Ovary (tissue), 10 donors: ENCODE measurements at places on chromosomes 7 and 10. TPM values are rescaled to one million over a fixed set of nuclear protein-coding genes. Genes with fewer than 3 reads are reported as not detected.

DNA sequence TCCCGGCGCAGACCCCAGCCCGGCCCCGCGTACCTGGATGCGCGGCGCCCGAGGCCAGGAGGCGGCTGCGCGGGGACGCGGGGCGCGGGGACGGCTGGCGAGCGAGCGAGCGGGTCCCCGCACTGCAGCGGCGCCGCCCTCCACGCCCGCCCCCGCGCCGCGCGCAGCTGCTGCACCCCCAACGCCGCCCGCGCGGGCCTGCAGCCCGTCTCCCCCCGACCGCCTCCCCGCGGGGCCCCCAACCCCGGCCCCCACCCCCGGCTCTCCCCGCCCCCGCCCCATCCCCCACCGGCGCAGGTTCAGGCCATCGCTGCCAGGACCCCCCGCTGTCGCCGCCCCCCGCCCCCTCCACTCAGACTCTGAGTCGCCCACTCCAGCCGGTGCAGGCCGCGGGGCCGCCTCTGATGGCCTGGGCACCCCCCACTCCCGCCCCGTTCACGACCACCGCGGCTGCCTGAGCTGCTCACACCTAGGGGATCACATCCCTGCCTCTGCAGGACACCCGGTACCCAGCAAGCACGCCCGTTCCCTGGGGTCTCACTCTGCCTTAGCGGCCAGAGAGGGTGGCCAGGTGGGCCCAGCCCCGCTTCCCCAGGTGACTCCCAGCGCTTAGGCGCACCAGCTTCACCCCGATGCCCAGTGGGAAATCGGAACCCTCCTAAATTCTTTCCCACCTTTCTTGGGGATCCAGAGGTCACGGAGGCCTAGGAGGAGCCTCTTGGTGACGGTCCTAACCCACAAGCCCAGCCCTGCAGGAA is 13.9 kb upstream of the DNAAF5 start:
- peak overlapping the region; percentile 52 for H3K4me3 ChIP-seq
- H3K4me1 ChIP-seq, result peaks cover 5% of the 10 kb centered on the region
- H3K27me3 ChIP-seq, result no peaks in the 10 kb centered on the region
- no peak overlapping the region for H3K27ac ChIP-seq
- no peaks in the 10 kb centered on the region for H3K36me3 ChIP-seq

DNA sequence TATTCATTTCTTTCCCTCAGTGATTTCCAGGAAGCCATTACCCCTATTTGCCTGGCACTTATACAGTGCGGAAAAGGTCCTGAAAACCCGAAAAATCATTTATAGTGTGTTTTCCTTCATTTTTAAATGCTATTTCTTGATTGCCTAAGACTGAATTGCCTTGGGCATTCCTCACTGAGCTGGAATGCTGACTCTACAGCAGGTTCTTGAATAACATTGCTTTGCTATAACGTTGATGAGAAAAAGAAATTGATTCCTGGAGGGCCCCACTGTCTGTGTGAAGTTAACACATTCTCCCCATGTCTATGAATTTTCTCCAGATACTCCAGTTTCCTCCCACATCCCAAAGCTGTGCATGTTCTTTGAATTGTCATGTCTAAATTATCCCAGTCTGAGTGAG is 308.5 kb downstream of the EXOC4 start:
- no peak for DNase-seq
- H3K4me1 ChIP-seq, result no peaks in the 10 kb centered on the region
- no peaks in the 10 kb centered on the region for H3K27me3 ChIP-seq
- no peaks in the 10 kb centered on the region for H3K36me3 ChIP-seq
- no peak overlapping the region for H3K4me3 ChIP-seq
- H3K27ac ChIP-seq, result no peak overlapping the region

DNA sequence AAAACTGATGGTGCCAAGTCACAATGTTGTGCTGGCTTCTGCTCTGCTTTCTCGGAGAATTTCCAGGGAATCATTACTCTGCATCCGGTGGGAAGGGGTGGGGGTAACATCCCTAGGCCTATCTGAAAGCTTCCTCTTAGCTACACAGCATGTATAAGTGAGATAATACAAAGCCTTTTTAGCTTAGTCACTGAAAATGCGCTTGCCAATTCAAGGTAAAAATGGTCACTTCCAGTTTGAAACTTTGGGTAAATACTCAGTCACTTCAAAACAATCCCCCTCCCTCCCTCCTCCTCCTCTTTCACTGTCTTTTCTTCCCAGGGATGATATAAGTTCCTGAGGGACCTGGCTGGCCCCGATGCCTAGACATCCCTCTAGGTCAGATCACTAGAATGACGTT is 57.3 kb upstream of the APBB1IP start:
- no peak for DNase-seq
- no peaks in the 10 kb centered on the region for H3K4me1 ChIP-seq
- H3K27me3 ChIP-seq, result no peaks in the 10 kb centered on the region
- no peaks in the 10 kb centered on the region for H3K36me3 ChIP-seq
- H3K4me3 ChIP-seq, result no peak overlapping the region
- no peak overlapping the region for H3K27ac ChIP-seq

DNA sequence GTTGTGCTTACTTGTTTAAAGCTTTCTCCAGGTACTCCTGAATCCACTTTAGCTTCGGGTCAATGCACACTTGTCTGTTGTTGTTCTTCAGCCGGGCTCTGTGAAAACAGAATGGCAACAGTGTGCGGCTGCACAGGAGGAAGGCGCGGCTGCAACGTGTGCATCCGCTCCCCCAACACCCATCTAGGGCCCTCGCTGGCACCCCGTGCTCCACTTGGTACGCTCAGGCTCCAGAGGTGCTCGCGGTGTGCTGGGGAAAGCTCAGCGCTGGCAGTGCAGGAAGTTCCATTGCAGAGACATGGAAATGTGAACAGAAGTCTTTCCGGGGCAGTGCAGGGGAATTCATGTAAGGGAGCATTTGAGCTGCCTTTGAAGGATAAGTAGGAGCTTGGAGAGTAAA is 6.3 kb downstream of the CXCL12 start:
- no peak for DNase-seq
- H3K27ac ChIP-seq, result no peak overlapping the region
- H3K27me3 ChIP-seq, result no peaks in the 10 kb centered on the region
- peaks cover 6% of the 10 kb centered on the region for H3K4me1 ChIP-seq
- H3K36me3 ChIP-seq, result no peaks in the 10 kb centered on the region

- H3K27ac ChIP-seq, result no peak overlapping the region
- no peak for DNase-seq
- H3K4me3 ChIP-seq, result no peak overlapping the region
- H3K4me1 ChIP-seq, result no peaks in the 10 kb centered on the region
- H3K36me3 ChIP-seq, result no peaks in the 10 kb centered on the region
Measured at GRCh38 chr7:131312838-131313237, 14.8 kb upstream of the MKLN1 start.

GRCh38 chr10:3750854-3751253 is 34.2 kb downstream of the KLF6 start:
- DNase-seq, result no peak
- no peaks in the 10 kb centered on the region for H3K27me3 ChIP-seq
- peaks cover 5% of the 10 kb centered on the region for H3K4me1 ChIP-seq
- H3K27ac ChIP-seq, result no peak overlapping the region
- no peak overlapping the region for H3K4me3 ChIP-seq

DNA sequence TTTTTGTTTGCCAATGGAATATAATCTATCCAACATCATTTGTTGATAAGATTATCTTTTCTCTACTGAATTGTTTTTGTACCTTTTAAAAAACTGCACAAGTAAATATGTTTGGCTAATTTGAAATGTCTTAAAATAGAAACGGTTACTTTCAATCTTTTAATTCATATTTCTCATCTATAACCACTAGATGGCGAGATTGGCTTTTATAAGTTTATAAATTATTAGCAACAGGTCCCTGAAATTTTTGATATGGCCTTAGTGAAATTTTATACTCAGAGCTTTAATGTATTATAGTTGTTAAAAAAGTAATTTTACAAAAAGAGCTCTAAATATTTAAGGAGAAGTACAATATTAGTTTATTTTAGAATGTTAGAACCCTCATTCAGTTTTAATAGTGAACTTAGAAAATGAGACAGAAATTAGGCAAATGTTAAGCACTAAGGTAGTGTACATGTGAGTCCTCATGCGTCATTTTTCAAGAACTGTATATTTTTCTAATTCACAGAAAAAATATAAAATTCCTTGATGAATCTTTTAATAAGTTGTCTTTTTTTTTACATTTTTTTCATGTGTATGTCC is 592.5 kb downstream of the ARL4A start:
- no peak overlapping the region for H3K4me3 ChIP-seq
- H3K27me3 ChIP-seq, result no peaks in the 10 kb centered on the region

DNA sequence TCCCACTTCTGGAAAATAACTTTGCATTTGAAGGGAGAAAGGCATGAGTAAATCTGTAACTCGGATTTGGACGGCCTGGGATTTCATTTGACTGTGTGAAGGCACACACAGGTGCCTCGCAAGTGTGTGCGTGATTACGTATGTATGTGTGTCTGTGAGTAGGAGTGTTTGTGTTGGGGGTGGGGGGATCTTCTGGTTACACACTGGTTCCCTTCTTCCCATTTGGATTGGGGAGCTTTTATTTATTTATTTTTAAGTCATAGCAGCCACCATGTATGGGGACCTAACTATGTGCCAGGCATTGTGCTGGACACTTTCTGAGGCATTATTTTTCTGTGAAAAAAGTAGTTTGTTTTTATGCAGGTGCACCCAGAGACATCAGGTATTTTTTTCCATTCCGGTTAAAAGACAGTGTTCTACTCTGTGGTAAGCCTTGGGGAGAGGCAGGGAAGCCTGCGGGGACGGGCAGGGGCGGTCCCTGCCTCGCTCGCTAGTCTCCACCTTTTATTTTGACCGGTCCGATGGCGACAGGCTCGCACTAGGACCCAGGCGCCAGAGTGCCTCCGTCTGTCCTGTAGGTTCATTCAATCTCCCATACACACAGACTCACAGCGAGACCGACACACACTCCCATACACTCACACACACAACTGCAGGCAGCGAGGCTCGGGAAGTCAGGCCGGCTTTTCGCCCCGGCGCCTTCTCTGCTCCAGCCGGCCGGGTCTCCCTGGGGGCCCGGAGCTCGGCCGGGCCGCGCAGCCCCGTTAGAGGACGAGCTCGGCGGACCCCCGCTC is at the start of gene MXI1:
MXI1 (plus strand) TSS at position 595 of the 794 bp plus-strand sequence. CDS start 204 bp downstream, outside the sequence.
- H3K27me3 ChIP-seq, result no peaks in the 10 kb centered on the region
- H3K4me3 ChIP-seq, result peak within 1 kb of the TSS; percentile 79
- H3K27ac ChIP-seq, result peak within 1 kb of the TSS; percentile 95
- no peaks in the 10 kb centered on the region for H3K36me3 ChIP-seq
- DNase-seq, result peak; percentile 72

DNA sequence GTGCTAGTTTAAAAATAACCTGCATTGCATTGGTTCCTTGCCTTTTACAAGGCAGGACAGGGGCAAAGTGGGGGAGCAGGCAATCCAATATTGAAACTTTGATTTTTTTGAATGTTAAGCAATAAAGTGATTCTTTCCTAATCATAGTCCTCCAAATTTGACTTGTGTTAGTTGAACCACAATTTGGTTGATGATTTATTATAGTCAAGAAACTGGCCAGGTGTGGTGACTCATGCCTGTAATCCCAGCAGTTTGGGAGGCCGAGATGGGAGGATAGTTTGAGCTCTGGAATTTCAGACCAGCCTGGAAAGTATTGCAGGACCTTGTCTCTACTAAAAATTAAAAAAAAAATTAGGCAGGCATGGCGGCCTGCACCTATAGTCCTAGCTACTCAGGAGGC is 27.9 kb upstream of the ABLIM1 start:
- peaks cover 2% of the 10 kb centered on the region for H3K4me1 ChIP-seq
- H3K27me3 ChIP-seq, result no peaks in the 10 kb centered on the region
- no peaks in the 10 kb centered on the region for H3K36me3 ChIP-seq
- no peak overlapping the region for H3K27ac ChIP-seq
- DNase-seq, result no peak
- H3K4me3 ChIP-seq, result no peak overlapping the region

DNA sequence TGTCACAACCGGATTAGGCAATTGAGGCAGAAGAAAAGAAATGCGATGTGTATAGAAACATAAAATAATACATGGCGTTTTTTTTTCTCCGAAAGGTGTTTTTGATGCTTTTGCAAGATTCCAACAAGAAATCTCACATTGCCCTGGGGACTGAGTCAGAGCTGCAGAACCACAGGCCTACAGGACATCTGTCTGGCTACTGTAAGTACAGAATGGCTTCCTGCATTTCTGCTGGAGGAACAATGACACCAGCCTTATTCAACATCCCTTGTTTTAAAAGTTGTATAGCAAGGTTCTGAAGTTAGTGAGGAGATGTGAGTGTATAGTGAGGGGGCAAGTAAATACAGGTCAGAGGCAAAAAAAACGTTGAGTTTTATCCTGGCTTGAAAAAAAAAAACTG is 256.4 kb downstream of the ABCA13 start:
- H3K27me3 ChIP-seq, result no peaks in the 10 kb centered on the region
- H3K4me3 ChIP-seq, result no peak overlapping the region
- DNase-seq, result no peak
- no peaks in the 10 kb centered on the region for H3K36me3 ChIP-seq

DNA sequence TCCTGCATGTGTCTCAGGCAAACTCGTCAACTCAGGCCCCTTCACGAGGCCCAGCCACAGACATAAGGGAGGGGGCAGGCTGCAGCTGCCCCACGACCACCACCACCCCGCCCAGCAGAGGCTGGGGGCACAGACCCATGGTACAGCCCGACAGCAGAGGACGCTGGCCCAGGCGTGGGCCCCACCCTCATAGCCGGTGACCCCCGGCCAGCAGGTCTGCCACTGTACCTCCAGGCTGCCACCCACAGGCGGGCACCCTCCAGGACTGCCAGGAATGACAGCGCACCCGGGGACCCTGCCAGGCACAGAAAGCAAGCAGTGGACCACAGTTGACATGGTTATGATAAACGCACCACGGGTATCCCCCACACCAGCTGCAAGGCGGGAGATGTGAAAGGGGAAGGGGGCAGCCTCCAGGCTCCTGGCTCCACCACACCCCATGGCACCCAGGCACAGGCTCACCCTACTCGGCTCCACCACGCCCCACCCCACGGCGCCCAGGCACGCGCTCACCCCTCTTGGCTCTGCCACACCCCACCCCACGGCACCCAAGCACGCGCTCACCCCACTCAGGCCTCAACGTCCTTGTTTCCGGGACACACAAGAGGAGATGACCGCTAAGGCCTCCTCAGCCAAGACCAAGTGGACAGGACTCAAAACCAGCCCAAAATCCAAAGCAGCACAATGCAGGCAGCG is 135.9 kb downstream of the MAD1L1 start:
- peaks cover 6% of the 10 kb centered on the region for H3K4me1 ChIP-seq
- H3K36me3 ChIP-seq, result no peaks in the 10 kb centered on the region
- DNase-seq, result no peak
- H3K27me3 ChIP-seq, result no peaks in the 10 kb centered on the region
- H3K4me3 ChIP-seq, result no peak overlapping the region
- no peak overlapping the region for H3K27ac ChIP-seq

GRCh38 chr7:142452791-142453190 is 194.9 kb upstream of the PRSS58 start:
- no peaks in the 10 kb centered on the region for H3K27me3 ChIP-seq
- H3K4me1 ChIP-seq, result no peaks in the 10 kb centered on the region
- H3K36me3 ChIP-seq, result no peaks in the 10 kb centered on the region
- H3K27ac ChIP-seq, result no peak overlapping the region
- H3K4me3 ChIP-seq, result no peak overlapping the region

PI4K2A gene
- 18.0 TPM for total RNA-seq

PLXDC2 gene
- 43.4 TPM for total RNA-seq

GFRA1 gene
- total RNA-seq, result 7.8 TPM

CALN1 gene
- total RNA-seq, result 0.18 TPM

MMD2 gene
- not detected for total RNA-seq

C10orf53 gene
- not detected for total RNA-seq
